ENCODE measurements at places on chromosomes 2 and 18.

DNA sequence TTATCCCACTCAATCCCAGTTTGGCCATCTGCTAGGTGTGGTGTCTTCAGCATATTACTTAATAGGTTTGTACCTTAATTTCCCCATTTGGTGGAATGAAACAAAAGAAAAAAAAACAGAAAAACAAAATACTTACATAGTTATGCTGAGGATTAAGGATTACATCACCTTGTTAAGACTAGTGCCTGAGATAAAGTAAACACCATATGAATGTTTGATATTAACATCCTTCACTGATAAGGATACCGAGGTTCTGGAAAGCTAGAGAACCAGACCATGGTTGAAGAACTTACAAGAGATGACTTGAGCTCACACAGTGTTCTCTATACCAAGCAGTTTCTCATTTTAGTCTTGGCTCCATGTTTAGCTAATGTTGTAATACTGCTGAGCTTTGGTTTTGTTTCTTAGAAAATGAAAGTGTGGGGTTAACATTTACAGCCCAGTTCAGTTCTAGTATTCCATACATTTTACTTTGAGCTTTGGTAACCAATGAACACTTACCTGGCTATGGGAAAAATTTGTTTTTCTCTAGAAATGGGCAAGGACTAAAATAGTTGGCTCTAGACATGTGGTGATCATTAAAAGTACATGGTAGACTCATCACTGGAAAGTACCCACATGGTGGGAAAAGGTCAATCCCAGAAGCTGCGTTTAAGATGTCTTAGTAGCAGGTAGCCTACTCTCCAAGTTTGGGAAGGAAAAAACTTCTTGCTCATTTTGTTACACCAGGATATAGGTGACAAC is 5.8 kb upstream of the GPD2 start:
- no peak for DNase-seq

DNA sequence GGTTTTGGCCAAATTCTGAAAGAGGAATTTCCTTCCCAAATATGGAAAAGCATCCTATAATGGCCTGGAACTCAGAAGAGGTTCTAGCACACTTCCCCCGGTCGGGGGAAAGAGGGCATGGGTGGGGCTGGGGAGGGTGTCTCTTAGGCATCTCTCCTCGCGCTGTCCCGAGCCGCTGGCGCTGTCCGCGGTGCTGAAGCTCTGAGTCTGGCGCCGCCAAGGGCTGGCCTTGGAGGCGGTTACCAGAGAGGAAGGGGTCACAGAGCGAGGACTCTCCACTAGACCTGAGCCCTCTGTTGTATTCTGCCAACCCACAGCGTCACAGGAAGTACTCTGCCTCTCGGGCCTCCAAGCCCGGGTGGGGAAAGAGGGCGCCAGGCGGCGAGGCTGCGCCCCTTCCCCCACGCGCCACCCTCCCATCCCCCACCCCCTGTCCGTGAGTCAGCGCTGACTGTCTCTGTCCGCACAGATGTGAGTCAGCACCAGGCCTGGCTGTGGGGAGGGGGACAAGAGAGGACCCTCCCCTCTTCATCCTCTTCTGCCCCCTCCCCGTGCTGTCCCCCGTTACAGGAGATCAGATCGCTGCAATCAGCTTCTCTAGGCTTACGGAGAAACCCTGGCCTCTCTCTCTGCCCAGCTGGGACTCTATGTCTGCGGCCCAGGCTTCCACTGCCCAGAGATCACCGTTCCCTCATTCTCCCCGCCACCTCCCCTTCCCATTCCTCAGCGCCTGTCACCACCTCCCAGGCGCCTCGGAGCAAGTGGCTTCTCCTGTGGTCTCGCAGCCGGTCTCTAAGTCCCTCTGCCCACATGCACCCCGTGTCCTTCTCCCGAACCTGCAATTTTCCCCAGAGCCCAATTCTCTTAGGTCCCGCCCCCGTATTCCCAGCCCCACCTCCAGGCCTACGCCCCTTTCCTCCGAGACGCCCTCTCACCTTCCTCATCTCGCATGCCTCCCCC is 779 bp downstream of the PTPRN start:
- peak; percentile 12 for DNase-seq

GRCh38 chr18:63067939-63068338 is 251.6 kb downstream of the BCL2 start:
- no peak for DNase-seq

DNA sequence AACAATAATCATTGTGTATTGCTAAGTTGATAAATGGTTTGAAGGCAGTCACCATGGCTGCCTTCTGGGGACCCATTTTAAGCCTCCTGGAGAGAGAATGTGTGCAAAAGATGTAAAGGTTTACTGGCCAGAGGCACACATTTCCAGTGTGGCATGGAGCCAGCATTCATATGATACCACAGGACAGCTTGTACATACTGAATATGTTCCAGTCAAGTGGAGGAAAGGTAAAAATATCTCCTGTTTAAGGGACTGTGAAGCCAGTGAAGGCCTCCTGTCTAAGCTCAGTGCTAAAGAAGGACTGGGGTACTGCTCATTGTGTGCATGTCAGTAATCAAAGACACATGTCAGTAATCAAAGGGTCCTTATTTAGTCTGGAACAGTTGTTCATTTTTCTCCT is 119.2 kb downstream of the BABAM2 start:
- no peak for DNase-seq

DNA sequence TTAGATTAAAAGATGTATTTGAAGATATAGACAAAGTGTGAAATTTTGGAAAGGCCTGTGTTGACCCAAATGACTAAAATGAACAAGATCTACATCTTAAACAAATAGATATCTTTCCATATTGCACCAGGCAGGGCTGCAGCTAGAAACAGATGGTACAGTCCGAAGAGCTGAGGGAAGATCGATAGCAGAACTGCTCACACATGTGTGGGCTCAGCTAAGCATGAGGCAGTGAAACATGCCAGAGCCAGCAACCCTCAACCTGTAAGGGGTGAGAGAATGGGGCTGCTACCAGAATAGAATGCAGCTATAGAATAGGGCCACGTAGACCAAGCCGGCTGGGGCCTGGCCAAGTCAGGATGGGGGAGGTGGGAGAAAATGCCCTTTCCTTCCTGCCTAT is 87.8 kb downstream of the SLC5A7 start:
- DNase-seq: no peak

GRCh38 chr2:47300609-47301276 is 102.2 kb upstream of the MSH2 start:
- peak; percentile 18 for DNase-seq

DNA sequence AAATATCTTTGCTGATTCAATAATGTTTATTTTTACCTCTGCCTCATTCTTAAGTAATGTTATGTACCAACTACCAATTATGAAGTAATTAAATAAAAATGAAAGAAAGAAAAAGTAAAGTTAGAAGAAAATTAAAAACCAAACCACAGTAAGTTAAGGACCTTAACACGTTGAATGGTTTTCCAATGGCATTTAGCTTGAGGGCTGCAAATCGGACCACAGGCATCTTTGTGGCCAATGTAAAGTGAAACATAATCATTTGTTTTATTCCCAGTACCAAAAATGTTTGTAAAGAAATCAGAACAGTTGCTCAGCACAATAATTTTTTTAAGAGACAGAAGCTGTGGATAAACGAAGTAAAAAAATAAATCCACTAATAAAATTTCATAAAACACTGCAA is 1455.5 kb upstream of the ZEB2 start:
- no peak for DNase-seq

- no peak for DNase-seq
Observed at GRCh38 chr2:185817991-185818390, 79.4 kb downstream of the FSIP2 start.

GRCh38 chr2:107772353-107772752 is 54.3 kb upstream of the RGPD4 start:
- DNase-seq: no peak

DNA sequence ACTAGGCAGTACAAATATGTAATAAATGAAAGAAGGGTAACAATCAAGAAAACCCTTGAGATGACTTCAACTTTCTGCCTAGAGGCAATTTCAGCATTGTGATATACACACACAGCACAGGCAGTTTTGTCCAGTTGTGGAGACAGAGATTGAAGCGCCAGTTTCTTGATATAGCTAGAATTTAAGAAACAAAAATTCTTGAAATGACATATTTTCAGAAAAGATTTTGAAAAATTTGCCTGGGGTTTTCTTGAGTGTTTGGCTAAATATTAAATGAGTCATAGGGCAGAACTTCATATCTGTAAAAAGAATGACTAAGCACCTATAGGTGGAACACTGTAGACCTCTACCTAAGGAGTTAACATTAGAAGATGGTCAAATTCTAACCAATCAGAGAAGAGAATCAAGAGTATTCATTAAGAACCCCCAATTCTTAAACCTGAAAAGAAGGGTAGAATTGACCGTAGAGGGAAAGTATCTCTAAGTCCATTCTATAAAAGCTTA is 1266.8 kb upstream of the TMEFF2 start:
- DNase-seq: no peak

GRCh38 chr18:8504880-8505435 is 104.3 kb upstream of the RAB12 start:
- DNase-seq: no peak

DNA sequence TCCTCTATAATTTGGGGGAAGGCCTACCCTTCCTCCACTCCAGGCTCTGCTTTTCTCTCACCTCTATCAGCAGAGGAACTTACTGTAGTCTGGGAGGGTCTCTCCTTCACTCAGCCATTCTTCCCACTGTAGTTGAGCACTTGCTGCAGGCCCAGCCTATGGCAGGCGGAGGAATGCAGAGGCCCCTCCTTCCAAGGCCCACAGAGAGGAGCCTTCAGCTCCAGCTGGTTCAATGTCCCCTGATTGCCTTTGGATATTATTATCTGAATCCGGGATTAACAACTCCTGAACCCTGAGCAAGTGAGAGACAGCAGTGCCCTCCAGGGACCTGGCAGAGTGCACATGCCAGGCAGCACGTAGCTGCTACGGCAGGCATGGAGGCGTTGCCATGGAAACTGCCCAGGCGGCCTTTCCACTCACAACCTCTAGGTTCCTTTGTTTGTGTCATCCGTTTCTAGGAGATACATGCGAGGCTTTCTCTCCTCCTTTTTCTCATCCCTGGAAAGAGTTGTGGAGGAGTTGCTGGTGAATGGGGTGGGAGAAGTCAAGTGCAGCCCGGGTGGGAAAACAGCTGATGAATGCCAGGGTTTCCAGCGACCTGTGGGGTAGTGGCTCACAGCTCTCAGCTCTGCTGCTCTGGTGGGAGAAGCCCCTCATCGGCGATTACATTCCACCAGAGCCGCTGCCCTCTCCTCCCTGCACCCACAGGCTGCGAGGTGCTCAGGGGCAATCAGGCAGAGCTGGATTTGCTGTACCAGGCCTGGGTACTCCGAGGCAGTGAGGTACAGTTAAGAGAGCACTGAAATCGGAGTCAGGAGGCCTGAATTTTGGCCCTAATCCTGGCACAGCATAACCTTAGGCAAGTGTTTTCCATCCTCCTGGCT is 55.3 kb upstream of the HK2 start:
- no peak for DNase-seq

- no peak for DNase-seq
Observed at GRCh38 chr2:217551252-217551899, 451.4 kb downstream of the TNS1 start.

DNA sequence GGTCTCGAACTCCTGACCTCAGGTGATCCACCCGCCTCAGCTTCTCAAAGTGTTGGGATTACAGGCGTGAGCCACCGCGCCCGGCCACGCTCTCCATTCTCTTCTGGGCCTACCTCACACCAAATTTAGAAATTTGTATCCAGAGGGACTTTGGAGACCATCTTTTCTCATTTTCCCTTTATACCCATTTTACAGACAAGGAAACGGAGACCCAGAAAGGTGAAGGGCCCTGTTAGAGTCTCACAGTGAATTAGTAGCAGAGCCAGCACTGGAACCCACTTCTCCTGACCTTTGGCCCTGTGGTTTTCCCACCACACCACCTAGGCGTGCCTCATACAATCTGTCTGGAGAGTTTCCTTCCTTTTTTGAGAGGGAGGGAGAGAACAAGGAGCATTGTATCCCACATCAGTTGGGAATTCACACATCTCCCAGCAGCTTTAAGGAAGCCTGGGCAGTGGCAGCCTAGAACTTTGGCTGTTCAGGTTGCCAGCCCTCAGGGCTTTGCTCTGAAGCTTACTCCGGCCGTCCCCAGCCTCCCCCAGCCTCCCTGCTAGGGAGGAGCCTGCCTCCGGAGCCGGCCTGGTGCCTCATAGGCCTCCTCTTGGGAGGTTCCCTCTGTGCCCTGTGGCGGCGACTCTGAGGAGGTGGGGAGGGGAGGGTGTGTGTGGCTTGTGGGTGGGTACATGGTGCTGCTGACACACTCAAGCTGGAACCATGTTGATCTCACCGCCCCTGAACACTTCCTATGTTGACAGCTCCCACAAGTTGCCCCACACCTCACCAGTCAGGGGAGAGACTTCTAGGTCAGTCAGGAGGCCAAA is 13.8 kb downstream of the FOSL2 start:
- no peak for DNase-seq

GRCh38 chr18:985212-985661 is 80.6 kb downstream of the ADCYAP1 start:
- no peak for DNase-seq

- no peak for DNase-seq
Observed at GRCh38 chr2:201987426-201987825, 46.2 kb upstream of the FZD7 start.

DNA sequence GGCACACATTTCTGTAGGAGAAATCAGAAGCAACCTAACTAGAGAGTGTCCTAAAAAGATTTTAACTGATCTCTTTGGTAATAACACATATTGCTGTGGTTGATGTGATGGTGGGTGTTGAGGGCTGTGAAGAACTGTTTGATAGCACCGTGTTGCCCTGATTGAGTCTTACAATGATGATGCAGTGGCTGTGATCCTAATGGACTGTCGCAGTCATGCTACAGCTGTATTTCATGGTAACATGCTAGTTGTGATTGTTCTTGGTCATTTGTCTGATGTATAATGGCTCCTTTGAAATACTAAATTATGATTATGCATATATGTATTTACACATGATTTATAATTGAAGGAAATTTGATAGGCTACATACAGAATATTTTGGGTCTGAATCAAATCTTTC is 82.5 kb upstream of the MMADHC start:
- no peak for DNase-seq

DNA sequence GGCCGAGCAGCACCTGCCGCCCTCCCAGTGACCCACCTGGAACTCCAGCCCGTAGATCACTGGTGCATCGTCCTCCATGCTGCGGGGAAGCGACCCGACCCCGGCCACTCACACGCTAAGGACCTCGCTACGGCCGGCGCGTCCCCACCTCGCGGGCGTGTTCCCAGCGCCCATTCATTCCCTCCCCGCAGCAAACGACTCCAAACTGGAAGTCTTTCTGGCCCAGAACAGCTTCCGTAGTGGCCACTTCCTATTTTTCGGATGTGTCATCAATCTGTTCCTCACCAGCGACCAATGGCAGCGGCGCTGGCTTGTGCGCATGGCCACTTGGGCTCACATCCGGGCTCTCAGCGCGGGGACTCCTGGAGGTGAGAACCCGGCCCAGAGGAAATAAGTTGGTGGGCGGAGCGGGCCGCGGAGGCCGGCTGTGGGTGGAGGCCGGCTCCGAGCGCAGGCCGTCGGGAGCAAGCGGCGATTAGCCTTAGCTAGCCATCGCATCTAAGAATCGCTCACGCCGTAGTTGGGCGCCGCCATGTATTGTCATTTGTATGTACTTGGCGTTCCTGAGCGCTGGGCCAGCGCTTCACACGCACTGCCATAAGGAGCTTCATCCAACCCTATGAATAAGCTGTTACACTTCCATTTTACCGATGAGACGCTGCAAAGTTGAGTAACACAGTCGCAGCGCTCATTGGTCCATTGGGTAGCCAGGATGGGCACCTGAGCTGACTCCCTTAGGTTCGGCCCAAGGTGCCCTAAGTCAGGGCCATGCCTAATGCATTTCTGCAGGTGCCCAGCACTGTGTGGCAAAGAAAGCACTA is at the start of gene EIPR1:
EIPR1 (minus strand) TSS at position 207 of the 821 bp plus-strand sequence; CDS start at position 78, 129 bp downstream.
- DNase-seq: peak; percentile 80

- no peak for DNase-seq
Observed at GRCh38 chr2:143117225-143117624, 12.0 kb upstream of the ARHGAP15 start.

- DNase-seq: no peak
Observed at GRCh38 chr18:47262301-47263149, 11.1 kb upstream of the SKOR2 start.
